ENCODE measurements at places on chromosomes 11 and 22. TPM values are rescaled to one million over a fixed set of nuclear protein-coding genes. Genes with fewer than 3 reads are reported as not detected.

GRCh38 chr11:63939397-63939891 lies 642 bp downstream of the NAA40 start:
- no peaks in the 10 kb centered on the region for H3K36me3 ChIP-seq
- H3K27ac ChIP-seq: peak overlapping the region; percentile 59
- DNase-seq: no peak

DNA sequence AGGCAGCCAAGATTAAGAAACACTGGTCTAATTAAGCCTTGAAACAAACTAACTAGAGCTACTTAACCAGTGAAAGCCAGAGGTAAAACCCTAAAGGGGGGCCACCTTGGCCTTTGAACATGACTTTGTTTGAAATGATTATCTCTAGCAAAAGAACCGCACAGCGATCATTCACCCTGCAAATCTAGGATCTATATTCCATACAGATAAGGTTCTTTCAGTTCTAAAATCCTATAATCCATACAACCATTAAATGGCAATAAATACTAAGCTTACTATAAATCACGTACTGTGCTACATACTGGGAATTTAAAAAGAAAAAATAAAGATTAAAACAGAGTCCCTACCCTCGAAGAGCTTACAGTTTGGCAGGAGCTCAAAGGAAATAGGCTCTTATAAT lies 40.6 kb downstream of the RBFOX2 start:
- H3K36me3 ChIP-seq: no peaks in the 10 kb centered on the region
- no peak overlapping the region for H3K27ac ChIP-seq
- H3K4me3 ChIP-seq: no peak overlapping the region

DNA sequence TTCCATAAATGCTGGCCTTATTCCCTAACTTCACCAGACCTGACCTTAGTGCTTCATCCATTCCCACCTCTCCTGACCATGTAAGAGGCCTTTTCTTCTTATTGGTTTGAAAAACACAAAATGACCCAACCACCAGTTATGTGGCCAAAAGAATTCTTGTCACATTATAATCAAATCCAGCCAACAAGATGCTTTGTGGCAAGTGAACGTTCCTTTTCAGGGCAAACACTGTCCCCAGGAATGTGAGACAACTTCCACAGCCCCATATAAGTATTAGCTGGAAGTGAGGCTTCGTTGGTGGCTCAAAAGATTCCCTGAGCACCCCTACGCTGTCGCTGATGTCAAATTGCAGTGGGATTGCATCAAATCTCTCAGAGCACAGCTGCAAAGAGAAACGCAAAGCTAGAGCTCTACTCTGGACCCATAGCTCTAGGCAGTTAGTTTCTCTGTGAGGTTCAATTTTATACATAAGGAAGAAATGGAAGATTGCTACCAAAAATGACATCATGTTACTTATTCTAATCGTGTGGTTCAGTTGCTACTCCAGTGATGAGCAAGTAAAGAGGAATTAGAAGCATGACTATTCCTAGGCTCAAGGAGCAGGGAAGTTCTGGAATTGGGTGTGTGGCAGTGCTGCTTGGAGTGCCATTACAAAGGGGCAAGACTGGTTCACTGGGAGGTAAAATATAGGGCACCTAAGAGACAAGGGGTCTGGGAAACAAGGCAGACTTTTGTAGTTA lies 26.1 kb downstream of the GLYATL1 start:
- H3K4me1 ChIP-seq: peaks cover 4% of the 10 kb centered on the region
- no peak overlapping the region for H3K27ac ChIP-seq
- no peak overlapping the region for H3K4me3 ChIP-seq

GRCh38 chr11:45924036-45924915 lies 1.8 kb downstream of the LARGE2 start:
- no peaks in the 10 kb centered on the region for H3K36me3 ChIP-seq
- no peak overlapping the region for H3K4me3 ChIP-seq
- no peak overlapping the region for H3K27ac ChIP-seq

DNA sequence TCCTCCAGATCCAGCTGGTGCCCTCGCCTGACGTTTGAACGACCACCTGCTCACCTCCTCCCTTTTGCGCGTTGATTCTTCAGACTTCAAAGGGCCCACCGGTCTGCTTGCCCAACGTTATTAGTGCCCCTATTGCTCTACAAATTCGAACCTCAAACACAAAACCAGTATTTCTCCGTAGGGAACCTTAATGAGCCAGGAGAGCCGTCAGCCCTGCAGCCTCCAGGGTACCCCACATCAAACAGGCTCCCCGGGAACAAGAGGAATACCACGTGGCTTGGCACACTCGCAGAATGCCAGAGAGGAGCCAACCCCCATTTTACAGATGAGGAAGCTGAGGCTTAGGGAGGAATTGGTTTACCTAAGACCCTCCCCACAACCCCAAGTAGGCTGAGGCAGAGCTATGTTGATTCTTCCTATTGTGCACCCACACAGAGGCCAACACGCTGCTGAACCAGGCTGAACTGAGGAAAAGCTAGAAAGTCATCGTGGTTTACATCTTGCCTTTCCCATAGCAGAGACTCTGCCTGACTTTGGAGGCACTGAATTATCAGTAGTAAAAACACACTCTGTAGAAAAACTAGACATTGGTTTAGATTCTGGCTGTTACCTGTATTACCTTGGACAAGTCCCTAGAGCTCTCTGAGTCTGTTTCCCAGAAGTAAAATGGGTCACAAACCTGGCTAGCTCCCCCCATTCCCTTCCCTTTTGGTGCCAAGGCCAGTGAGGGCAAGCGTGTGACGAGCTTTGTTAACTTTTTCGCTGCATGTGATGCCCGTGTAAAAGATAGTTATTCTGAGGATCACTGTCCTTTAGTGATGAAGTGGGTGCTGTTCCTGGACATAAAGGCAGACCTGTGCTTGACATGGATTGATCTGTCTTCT lies 764 bp downstream of the TKFC start:
- no peaks in the 10 kb centered on the region for H3K36me3 ChIP-seq
- peak overlapping the region; percentile 62 for H3K27ac ChIP-seq
- H3K4me3 ChIP-seq: peak overlapping the region; percentile 93
- no peak for DNase-seq
- no peaks in the 10 kb centered on the region for H3K27me3 ChIP-seq
- peaks cover 11% of the 10 kb centered on the region for H3K4me1 ChIP-seq

GRCh38 chr11:26297189-26297975 lies 34.5 kb upstream of the ANO3 start:
- no peak overlapping the region for H3K4me3 ChIP-seq
- H3K27ac ChIP-seq: no peak overlapping the region
- no peaks in the 10 kb centered on the region for H3K27me3 ChIP-seq
- H3K4me1 ChIP-seq: peaks cover 3% of the 10 kb centered on the region
- peak; percentile 65 for DNase-seq
- no peaks in the 10 kb centered on the region for H3K36me3 ChIP-seq

DNA sequence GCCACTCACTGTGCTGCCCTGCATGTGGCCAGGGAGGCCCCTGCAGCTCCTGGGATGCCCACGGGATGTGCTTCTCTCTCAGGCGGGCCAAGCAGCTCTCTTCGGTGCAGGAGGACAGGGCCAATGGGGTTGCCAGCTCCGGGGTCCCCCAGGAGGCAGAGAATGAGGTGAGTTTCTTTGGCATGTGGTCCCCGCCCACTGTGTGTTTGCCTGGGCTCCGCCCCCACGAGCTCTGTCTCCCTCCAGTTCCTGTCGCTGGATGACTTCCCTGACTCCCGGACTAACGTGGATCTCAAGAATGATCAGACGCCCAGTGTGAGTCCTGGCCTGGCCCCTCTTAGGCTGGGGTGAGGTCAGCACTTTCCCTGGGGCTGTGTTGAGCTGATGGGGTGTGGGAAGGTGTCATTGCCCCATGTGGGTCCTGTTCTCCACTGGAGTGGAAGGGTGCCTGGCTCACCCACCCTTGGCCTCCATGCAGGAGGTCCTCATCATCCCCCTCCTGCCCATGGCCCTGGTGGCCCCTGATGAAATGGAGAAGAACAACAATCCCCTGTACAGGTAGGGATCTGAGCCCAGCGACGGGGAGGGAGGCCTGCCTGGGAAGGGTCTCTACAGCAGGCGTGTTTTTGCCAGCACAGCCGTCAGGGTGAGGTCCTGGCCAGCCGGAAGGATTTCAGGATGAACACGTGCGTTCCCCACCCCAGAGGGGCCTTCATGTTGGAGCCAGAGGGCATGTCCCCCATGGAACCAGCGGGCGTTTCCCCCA lies 7.7 kb downstream of the SCO2 start:
- H3K4me1 ChIP-seq: no peaks in the 10 kb centered on the region
- DNase-seq: no peak
- H3K36me3 ChIP-seq: no peaks in the 10 kb centered on the region
- H3K27ac ChIP-seq: no peak overlapping the region

- H3K4me1 ChIP-seq: peaks cover 17% of the 10 kb centered on the region
- peak overlapping the region; percentile 90 for H3K4me3 ChIP-seq
- peak; percentile 33 for DNase-seq
- no peaks in the 10 kb centered on the region for H3K36me3 ChIP-seq
- no peaks in the 10 kb centered on the region for H3K27me3 ChIP-seq
These were observed 1.0 kb upstream of the ATG2A start for GRCh38 chr11:64918017-64918416.

DNA sequence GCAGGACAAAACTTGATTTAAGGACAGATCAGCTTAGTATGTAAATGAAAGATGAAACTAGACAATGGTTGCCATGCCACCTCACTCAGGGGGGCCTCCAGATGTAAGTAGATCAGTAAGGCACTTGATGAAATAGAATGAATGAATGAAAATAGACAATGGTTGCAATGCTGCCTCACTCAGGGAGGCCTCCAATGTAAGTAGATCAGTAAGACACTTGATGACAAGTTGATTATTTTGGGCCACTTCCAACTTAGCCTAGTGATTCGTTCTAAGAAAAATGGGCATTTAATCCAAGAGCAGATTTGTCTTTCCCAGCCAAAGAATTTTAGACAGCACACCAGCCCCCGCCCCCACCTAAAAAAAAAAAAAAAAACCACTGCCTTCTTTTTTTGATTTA lies 19.2 kb upstream of the SLC5A12 start:
- H3K36me3 ChIP-seq: no peaks in the 10 kb centered on the region
- no peaks in the 10 kb centered on the region for H3K27me3 ChIP-seq
- H3K4me1 ChIP-seq: peaks cover 21% of the 10 kb centered on the region
- H3K27ac ChIP-seq: no peak overlapping the region
- DNase-seq: peak; percentile 56

- H3K27me3 ChIP-seq: peaks cover 98% of the 10 kb centered on the region
- no peaks in the 10 kb centered on the region for H3K36me3 ChIP-seq
- H3K4me3 ChIP-seq: peak overlapping the region; percentile 64
- H3K27ac ChIP-seq: no peak overlapping the region
These were observed 79.4 kb upstream of the PPARA start for GRCh38 chr22:46070803-46071450.

- H3K4me3 ChIP-seq: no peak overlapping the region
- no peak overlapping the region for H3K27ac ChIP-seq
- peaks cover 17% of the 10 kb centered on the region for H3K4me1 ChIP-seq
- no peaks in the 10 kb centered on the region for H3K36me3 ChIP-seq
- DNase-seq: no peak
- H3K27me3 ChIP-seq: peaks cover 22% of the 10 kb centered on the region
These were observed 53.1 kb upstream of the KCNQ1OT1 start for GRCh38 chr11:2752923-2753322.

- peaks cover 4% of the 10 kb centered on the region for H3K4me1 ChIP-seq
- peak; percentile 76 for DNase-seq
- H3K27me3 ChIP-seq: no peaks in the 10 kb centered on the region
- no peaks in the 10 kb centered on the region for H3K36me3 ChIP-seq
- H3K4me3 ChIP-seq: no peak overlapping the region
These were observed 23.8 kb downstream of the LRRC10B start for GRCh38 chr11:61532134-61533038.

- no peak overlapping the region for H3K27ac ChIP-seq
- H3K36me3 ChIP-seq: no peaks in the 10 kb centered on the region
- DNase-seq: no peak
These were observed 1.3 kb upstream of the B4GALNT4 start for GRCh38 chr11:367956-368413.

- H3K4me3 ChIP-seq: no peak overlapping the region
- no peak overlapping the region for H3K27ac ChIP-seq
- no peaks in the 10 kb centered on the region for H3K36me3 ChIP-seq
- DNase-seq: no peak
- no peaks in the 10 kb centered on the region for H3K4me1 ChIP-seq
- no peaks in the 10 kb centered on the region for H3K27me3 ChIP-seq
These were observed 86.0 kb downstream of the C11orf87 start for GRCh38 chr11:109507836-109508561.

DNA sequence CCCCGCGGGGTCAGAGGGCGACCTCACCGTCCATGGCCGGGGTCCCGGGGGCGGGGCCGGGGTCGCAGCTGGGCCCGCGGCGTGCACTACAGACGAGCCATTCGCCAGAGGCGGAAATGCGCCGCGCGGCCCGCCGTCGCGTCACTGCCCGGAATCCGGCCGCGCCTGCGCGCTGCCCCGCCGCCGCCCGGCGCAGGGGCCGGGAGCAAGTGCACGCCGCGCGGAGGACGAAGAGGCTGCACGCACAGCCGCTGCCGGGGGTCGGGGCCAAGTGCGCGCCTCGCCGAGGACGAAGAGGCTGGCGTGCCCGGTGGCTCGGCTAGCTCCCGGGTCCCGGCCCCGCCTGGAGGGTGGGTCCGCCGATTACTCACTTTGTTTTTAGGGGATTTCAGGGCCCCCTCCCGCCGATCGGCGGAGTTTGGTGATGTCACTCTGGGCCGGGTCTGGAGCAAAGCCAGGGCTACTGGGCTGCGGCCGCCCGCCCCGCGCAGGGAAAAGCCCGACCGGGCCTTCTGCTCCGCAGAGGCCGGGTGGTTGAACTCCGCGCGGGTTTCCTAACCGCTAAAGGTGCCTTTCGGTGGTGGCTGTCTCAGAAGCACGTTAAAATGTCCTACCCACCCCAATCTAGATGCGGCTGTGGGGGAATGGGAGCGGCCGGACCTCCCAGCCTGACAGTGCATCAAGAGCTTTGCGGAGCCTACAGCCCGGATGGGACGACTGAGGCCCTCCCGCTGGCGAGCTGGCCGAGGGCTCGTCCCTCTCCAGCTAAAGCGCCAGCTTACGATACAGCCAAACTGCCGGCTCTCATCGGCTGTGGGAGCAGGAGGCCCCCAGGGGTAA lies at the start of gene RELA:
RELA (minus strand) TSS at position 118 of the 840 bp plus-strand sequence; CDS start at position 34, 84 bp downstream.
- H3K4me1 ChIP-seq: peaks cover 11% of the 10 kb centered on the region
- H3K36me3 ChIP-seq: no peaks in the 10 kb centered on the region
- peak; percentile 97 for DNase-seq
- H3K27me3 ChIP-seq: no peaks in the 10 kb centered on the region

DNA sequence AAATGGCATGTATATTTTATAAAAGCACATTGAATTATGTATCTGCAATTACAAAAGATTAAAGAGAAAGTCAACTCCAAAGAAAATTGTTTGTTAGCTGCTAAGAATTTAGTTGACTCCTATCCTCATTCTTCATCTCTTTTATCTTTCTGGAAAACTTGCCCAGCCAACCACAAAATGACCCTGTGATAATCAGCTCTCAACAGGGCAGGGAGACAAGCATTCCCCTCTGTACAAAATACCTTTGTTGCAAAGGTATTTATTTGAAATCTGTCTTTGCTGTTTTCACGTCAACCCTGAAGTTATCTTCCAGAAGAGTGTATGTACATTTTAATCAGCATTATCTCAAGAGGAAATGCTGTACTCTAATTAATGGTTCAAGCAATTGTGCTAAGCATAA lies 191.1 kb upstream of the DDI1 start:
- H3K27ac ChIP-seq: no peak overlapping the region
- peaks cover 8% of the 10 kb centered on the region for H3K4me1 ChIP-seq
- H3K36me3 ChIP-seq: no peaks in the 10 kb centered on the region
- H3K27me3 ChIP-seq: no peaks in the 10 kb centered on the region
- H3K4me3 ChIP-seq: no peak overlapping the region

Gene CFAP300
- 15.2 TPM for total RNA-seq

Gene OR2AG1
- total RNA-seq: not detected

Gene INPP5J
- total RNA-seq: 1.5 TPM

Gene MAPK8IP2
- not detected for total RNA-seq

Gene SLC25A45
- 0.47 TPM for total RNA-seq

Gene KCNK7
- total RNA-seq: 0.34 TPM

Gene CRYBB3
- 0.19 TPM for total RNA-seq

Gene GUCY1A2
- total RNA-seq: 0.56 TPM

Gene OR56A1
- 0.87 TPM for total RNA-seq
